ENCODE measurements at places on chromosomes 1 and 21. TPM values are rescaled to one million over a fixed set of nuclear protein-coding genes. Genes with fewer than 3 reads are reported as not detected.

The CTSK gene
- 12.0 TPM for total RNA-seq

The NTNG1 gene
- 0.80 TPM for total RNA-seq

The EDARADD gene
- 0.39 TPM for total RNA-seq

The SLAMF9 gene
- total RNA-seq = not detected

The FOXD2 gene
- 1.4 TPM for total RNA-seq

The F13B gene
- not detected for total RNA-seq

The EPHA8 gene
- total RNA-seq = not detected

The AADACL3 gene
- total RNA-seq = not detected

The SPRR2A gene
- not detected for total RNA-seq

The FCGR3A gene
- 184 TPM for total RNA-seq

The MYCL gene
- total RNA-seq = 0.53 TPM

The SPATA21 gene
- total RNA-seq = not detected

The AGT gene
- total RNA-seq = 42.5 TPM

The NAV1 gene
- total RNA-seq = 18.6 TPM

GRCh38 chr1:225658041-225658440, 5.1 kb upstream of the ENAH start:
- no peak for DNase-seq

GRCh38 chr1:176785791-176786190, 322.8 kb downstream of the PAPPA2 start:
- DNase-seq = no peak

GRCh38 chr1:17875171-17875881, 120.2 kb downstream of the ACTL8 start:
- DNase-seq = no peak

- no peak for DNase-seq
Observed at GRCh38 chr1:222736972-222737371, at the start of gene FAM177B. Gene FAM177B (plus strand): TSS chr1:222737202. CDS start chr1:222746546, 9,344 bp downstream.

- no peak for DNase-seq
Observed at GRCh38 chr1:167693425-167694045, 28.2 kb upstream of the MPZL1 start.

DNA sequence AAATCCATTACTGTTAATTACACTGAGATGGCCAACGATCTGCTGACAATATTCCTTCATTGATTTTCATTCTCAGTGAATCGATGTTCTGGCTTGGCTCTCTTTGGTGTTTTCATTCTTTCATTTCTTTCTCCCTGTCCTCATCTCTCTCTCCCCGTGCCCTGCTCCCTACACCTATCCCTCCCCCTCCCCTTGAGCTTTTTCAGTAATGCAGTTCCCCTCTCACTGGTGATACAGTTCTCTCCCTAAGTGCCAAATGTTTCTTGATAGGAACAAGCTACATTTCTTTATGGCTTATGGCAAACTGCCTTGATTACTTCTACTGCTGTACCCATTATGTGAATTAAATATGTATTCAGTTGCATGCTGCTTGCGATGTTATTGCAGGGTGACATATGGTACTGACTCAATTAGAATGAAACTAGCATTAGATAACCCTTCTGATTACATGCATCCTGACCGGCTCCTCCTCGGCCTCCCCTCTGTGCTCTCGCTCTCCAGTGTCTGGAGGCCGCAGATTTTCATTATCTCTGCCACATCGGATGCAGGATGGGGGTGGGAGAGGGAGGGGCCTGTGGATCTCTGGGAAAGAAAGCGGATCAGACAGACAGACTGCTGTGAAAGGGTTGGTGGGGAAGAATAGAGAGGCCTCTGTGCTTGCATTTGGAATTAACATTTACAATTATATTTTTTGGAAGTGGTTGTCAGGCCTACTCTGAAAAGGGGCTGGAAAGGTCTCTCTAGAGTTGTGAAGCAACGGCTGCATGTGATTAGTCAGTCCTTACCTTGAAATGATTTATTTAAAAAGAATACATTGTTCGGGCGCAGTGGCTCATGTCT, 130.9 kb downstream of the PBX1 start:
- peak; percentile 54 for DNase-seq

GRCh38 chr1:94716965-94717364, 103.2 kb upstream of the SLC44A3 start:
- no peak for DNase-seq

DNA sequence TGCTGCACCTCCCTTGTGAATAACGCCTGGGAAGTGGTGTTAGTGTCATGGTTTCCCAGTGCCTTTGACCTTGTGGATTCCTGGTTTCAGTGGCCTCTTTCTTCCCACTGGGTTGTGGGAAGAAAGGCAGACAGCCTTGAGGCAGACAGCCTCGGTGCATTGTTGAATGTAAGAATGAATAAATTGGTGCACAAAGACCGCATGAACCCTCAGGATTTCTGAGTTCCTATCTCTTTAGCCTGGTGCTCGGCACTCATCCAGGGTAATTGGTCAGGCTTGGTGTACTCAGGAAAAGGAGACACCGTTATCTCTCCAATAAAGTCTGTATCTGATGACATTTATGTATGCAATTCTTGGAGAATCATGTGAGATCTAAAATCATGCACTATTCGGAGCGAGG, 5.1 kb downstream of the ZNF362 start:
- peak; percentile 56 for DNase-seq

- DNase-seq = no peak
Observed at GRCh38 chr1:177645491-177646190, 324.2 kb downstream of the SEC16B start.

DNA sequence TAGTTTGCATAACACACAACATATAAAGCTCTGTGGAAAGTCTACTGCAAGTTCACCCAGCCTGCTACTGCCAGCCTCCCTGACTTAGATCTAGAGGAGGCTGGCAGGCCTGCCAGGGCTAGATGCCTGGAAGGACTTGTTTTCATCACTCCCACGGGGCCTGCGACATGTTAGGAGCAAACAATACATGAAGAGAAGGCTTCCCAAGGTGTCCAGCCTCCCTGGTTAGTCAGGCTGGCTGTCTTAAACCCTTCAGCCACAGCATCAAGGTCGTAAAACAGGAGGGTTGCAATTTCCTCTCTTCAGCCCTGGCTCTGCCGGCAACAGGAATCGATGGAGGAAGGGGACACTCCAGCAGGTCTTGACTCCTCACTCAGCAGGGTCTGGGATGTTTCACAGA, 104.5 kb downstream of the NGF start:
- no peak for DNase-seq

DNA sequence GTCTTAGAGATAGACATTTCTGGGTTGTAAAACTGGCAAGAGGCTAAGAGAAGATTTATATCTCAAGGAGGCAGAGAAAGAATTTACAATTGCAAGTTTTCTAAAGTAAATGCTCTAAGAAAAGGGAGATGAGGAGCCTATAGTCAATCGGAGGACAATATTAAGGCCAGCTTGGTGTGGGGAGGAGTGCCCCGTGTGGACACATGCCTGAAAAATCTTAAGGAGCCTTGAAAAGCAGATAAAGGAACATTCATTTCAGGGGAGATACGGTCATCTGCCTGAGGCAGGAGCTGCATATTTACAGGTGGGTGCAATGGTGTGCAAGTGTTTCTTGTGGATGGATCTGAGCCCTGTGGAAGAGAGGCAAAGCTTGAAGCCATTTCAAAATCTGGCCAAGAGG, 25.6 kb downstream of the FCRL2 start:
- DNase-seq = no peak

GRCh38 chr1:153251988-153252387, 7.5 kb upstream of the LORICRIN start:
- DNase-seq = no peak

GRCh38 chr1:155079487-155080311, 1.1 kb downstream of the EFNA3 start:
- DNase-seq = no peak

GRCh38 chr1:40770296-40771070, 13.1 kb upstream of the KCNQ4 start:
- no peak for DNase-seq

DNA sequence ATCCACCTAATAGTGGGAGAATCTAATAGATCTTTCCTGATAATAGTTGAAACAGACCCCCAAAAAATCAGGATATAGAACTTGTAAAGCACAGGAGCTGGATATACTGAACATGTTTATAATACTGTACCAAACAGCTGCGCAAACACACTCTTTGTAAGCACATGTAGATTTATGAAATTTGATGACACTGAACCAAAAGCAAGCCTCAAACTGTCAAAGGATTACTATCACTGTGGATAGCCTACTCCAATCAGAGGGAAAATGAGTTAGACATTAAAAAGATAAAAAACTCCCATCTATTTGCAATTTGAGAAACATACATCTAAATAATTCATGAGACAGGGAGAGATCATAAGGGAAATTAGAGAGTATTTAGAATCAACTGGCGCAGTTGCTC, 26.1 kb downstream of the RCAN3 start:
- no peak for DNase-seq

GRCh38 chr1:226688056-226688748, 50.9 kb downstream of the ITPKB start:
- no peak for DNase-seq

DNA sequence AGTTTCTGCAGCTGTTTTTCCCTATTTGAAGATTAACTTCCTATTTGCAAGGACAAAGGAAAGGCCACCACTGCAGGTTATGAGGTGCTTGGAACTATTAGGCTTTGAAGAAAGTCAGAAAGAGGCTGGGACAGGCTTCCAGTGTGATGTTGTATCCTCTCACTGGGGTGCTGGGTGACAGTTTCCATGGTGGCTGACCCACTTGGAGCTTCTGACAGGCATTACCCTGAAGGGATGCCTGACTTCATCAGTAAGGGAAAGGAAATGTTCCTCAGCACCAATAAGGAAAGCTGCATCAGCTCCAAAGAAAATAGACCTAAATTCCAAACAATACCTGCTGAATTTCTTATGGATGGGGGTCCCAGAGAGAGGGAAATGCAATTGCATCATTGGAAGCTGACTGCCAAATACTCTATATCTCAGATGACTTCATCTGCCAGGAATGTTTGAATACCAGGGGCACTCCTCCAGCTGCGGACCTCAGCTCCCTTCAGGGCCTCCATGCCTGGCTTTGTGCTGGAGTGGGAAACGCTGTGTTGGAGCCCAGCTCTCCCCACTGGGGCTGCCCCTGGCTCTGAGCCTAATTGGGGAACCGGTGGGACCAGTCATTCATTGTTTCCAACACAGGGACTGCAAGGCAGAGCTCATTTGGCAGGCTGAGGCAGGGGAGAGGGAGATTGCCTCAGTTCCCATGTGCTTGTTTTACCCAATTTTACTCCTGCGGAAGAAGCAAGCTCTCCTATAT, 76.6 kb downstream of the RGL1 start:
- no peak for DNase-seq

DNA sequence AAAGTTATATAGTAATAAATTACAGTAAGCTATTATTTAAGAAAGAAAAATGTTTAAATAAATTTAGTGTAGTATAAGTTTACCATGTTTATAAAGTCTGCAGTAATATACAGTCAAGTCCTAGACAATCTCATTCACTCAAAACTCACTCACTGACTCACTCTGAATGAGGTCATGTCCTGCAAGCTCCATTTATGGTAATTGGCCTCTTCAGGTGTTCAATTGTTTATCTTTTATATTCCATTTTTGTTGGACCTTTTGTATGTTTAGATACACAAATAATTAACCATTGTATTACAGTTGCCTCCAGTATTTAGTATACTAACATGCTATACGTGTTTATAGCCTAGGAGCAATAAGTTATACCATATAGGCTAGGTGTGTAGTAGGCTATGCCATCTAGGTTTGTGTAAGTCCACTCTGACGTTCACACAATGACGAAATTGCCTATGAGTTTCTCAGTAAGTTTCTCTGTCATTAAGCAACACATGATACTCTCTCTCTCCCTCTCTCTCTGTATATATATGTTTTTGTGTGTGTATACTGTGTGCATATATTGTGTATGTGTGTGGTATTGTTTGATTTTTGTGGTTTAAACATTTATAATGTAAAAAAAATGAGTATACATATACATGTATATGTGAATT, 161.2 kb downstream of the NCAM2 start:
- DNase-seq = no peak

DNA sequence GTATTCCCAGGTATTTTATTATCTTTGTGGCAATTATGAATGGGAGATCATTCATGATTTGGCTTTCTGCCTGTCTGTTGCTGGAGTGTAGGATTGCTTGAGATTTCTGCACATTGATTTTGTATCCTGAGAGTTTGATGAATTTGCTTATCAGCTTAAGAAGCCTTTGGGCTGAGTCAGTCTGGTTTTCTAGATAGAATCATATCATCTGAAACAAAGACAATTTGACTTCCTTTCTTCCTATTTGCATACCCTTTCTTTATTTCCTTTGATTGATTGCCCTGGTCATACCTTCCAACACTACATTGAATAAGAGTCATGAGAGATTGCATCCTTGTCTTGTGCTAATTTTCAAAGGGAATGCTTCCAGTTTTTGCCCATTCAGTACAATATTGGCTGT, 8.0 kb downstream of the OR2L3 start:
- no peak for DNase-seq

GRCh38 chr21:44996983-44997936, 57.4 kb downstream of the SLX9 start:
- no peak for DNase-seq

DNA sequence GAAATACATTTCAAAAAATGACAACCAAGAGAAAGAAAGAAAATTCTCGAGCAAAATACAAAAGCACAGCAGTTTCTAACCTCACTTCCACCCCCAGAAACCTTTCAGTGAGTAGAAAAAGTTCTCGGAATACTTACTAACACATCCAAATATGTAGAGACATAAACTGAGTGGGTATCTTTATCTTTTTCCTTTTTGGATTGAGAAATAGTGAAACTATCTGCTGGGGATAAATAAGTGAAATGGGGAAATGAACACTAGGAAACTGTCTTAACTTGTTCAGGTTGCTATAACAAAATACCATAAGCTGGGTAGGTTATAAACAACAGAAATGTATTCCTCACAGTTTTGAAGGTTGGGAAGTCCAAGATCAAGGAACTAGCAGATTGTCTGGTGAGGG, 72.0 kb downstream of the VCAM1 start:
- DNase-seq = no peak

- DNase-seq = no peak
Observed at GRCh38 chr1:180141381-180141934, 13.2 kb upstream of the QSOX1 start.

DNA sequence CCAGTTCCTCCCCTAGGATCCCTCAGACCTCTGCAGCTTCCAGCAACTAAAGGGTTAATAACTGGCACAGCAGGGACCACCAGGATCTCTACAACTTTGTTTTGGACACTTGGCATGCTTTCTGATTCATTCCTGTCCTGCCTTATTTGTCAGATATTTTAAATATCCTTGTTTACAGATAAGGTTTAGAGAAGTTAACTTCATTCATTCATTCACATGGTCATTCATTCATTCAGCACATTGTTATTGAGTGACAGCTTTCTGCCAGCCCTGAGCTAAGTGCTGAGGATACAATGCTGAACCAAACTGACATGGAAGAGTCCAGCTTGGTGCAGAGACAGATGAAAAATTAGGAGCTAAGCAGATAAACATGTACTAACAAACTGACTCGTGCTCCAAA, 8.8 kb upstream of the PHC2 start:
- DNase-seq = no peak

DNA sequence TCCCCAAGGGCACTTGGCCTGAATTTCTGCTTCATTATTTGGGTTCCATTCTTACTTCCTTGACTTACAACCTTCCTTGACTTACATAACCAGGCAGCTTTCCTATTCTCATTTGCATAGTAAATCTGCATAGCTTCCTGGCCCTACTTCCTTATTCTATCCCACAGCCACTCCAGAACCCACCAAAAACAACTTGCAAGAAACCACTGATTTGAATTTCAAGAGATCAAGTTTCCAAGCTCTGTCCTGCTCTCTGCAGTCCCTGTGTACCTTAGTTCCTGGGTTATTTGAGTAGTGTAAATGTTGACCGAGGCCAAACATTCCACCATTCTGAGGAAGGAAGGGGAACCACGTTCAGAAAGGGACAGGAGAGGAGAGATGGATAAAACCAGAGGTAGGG, 603.3 kb downstream of the PTPRC start:
- DNase-seq = no peak

All from adrenal gland (tissue), 19 donors.